GM19239 (cell line): ENCODE measurements at places on chromosomes 11 and 22.

- no peak for DNase-seq
These were observed 151.6 kb downstream of the FAT3 start for GRCh38 chr11:92376146-92376599.

DNA sequence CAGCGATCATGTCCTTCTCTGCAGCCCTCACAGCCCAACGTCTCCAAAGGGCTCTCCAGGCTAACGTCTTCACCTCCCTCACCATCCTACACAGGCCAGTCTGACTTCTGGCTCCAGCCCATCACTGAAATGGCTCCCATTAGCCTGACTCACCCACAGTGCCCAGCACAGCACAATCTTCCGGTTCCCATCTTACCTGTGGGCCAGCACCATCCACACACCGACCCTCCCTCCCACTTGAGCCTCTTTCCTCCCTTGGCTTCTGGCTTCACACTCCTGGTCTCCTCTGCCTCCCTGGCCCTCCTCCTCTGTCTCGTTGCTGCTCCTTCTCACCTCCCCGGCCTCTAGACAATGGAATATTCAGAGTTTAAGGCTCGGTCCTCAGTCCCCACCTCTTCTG lies 51.2 kb downstream of the PDE2A start:
- DNase-seq: no peak

DNA sequence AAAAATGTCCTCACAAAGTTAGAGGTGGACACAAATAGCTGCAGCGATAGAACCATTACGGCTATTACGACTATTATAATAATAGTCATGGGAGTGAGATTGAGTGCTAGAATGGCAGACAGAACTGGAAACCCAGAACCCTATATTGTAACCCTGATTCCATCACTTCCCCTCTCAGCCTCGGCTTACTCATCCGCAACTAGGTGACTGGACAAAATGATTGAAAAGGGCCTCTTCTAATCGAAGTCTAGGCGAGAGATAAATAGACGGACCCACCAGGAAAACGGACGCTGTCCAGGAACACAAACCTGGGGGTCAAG lies 629 bp downstream of the PSMA1 start:
- DNase-seq: no peak

GRCh38 chr22:30876221-30876751 lies 92.3 kb downstream of the MORC2 start:
- no peak for DNase-seq

GRCh38 chr11:88354912-88355311 lies 17.4 kb upstream of the CTSC start:
- DNase-seq: no peak

- no peak for DNase-seq
These were observed 22.5 kb downstream of the PRRG4 start for GRCh38 chr11:32852207-32852606.

GRCh38 chr11:11584530-11584810 lies 37.3 kb downstream of the GALNT18 start:
- DNase-seq: no peak

GRCh38 chr22:35966314-35967045 lies 62.1 kb downstream of the RBFOX2 start:
- DNase-seq: no peak

GRCh38 chr11:10893714-10894151 lies 35.9 kb upstream of the ZBED5 start:
- no peak for DNase-seq
